ENCODE measurements at places on chromosomes 4 and X. TPM values are rescaled to one million over a fixed set of nuclear protein-coding genes. Genes with fewer than 3 reads are reported as not detected.

DNA sequence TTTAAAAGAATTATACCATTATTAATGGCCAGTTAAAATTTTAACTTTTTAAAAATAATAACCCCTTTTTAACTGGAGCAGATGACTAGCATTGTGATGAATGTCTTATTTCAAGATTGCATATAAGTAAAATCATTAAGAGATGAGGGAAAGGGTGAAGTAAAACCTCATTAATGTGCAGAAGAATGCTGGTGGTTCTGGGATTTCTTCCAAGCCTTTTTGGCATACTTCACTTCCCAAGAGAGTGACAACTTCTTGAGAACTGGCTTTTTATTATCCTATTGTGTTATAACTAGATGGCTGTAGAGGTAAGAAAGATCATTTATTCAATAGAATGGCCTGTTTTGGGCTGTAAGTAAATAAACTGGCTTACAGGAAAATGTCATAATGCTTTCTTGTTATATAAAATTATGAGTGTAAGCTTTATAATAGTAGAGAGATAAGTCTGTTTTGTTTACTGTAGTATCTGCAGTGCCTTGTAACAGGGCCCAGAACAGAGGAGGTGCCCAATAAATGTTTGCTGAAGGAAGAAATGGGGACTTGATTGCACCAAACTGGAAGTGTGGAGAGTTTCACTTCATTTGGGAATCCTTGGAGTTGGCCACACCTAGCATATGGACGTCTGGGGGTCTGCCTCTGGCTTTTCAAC is 242.9 kb upstream of the PITX2 start:
- DNase-seq: peak; percentile 53

- DNase-seq: no peak
Measured at GRCh38 chr4:93908778-93909177, 80.2 kb downstream of the ATOH1 start.

GRCh38 chr4:186227221-186227620 is at the start of gene KLKB1:
Gene KLKB1 (plus strand): TSS chr4:186227507. CDS start chr4:186228196, 689 bp downstream.
- DNase-seq: no peak

GRCh38 chrX:154515090-154515965 is 704 bp downstream of the FAM3A start:
- no peak for DNase-seq

PCGF3 gene
- 34.5 TPM for total RNA-seq

- no peak for DNase-seq
Measured at GRCh38 chrX:79336869-79337815, 30.0 kb downstream of the ITM2A start.

LRRC66 gene
- total RNA-seq: 0.09 TPM

SLC6A14 gene
- not detected for total RNA-seq

DNA sequence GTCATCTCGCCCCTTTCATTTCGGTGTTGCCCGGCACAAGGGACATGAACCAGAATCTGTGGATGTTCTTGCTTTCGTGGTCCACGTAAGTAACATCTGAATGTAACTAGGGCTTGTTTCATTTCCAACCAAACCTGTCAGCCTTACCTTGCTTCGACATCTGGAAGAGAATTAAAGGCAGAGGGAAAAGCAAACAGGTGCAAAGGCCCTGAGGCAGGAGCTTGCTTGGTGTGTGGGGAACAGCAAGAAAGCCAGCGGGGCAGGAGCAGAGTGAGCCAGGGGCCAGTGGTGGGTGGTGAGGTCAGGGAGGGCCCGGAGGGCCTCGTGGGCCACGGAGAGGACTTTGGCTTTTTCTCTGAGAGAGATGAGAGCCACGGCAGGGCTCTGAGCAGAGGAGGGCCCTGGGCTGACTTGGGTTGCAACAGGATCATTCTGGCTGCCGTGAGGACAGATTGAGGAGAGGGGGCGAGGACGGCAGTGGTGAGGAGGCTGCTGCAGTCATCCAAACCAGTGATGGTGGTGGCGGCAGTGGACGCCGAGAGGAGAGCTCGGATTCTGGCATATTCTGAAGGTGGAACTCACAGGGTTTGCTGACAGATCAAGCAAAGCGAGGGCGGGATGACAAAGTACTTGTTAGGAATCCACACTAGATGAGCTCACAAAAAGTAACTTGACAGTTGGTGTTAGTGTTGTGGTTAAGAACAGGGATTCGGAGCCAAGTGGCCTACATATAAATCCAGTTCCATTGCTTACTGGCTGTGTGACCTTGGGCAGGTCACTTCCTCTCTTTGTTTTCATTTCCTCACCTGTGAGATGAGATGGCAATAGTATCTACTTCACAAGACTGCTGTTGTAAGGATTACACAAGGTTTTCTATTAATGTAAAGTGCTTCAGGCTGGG is 6.8 kb upstream of the WDR13 start:
- no peak for DNase-seq

- DNase-seq: peak; percentile 76
Measured at GRCh38 chr4:74320559-74321118, 12.4 kb downstream of the EPGN start.

DNA sequence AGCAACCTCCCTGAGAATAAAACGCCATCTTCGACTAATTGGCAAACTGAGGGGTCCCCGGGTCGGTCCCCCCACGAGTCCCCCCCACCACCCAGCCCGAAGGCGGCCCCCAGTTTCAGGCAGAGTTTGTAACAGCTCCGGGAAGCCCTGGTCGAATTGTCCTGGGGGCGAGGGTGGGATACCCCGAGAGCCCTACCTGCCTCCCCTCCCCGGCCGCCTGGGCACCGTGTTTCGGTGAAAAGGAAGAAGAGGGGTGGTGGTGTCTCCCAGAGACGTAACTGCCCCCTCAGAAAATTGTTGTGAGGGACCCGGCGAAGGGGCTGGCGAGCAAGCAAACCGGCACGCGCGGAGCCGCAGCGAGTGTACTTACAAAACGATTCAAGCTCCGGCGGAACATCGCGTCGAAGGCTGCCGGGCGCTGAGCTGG is 1.2 kb downstream of the ATP11C start:
- no peak for DNase-seq

DNA sequence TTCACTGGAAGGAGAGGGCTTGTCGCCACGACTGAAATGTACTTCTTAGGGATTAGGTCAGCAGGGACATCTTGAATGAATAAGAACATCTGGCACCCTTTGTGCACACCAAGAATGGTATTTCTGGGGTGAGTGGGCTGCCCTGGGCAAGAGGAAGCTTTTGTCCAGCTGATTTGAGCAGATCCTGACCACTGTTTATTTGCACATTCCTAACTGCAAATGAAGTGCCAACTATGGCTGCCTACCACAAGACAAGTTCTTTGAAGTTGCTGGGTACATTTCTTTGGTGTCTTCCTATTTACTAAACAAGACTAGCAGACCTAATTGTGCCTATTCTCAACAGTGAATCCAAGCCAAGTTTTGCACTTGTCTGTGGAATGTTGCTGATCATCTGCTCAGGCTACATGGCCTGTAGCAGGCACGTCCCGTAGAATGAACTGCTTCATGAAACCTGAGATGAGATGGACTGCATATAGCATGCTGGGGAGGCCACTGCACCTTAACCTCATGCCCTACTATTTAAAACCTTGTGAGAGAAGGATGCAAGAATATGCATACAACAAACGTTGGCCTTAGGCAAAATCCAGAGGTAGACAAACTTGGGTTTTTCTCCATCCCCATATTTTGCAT is 45.0 kb downstream of the PIR start:
- DNase-seq: peak; percentile 30

SYNPO2 gene
- 12.0 TPM for total RNA-seq

DNA sequence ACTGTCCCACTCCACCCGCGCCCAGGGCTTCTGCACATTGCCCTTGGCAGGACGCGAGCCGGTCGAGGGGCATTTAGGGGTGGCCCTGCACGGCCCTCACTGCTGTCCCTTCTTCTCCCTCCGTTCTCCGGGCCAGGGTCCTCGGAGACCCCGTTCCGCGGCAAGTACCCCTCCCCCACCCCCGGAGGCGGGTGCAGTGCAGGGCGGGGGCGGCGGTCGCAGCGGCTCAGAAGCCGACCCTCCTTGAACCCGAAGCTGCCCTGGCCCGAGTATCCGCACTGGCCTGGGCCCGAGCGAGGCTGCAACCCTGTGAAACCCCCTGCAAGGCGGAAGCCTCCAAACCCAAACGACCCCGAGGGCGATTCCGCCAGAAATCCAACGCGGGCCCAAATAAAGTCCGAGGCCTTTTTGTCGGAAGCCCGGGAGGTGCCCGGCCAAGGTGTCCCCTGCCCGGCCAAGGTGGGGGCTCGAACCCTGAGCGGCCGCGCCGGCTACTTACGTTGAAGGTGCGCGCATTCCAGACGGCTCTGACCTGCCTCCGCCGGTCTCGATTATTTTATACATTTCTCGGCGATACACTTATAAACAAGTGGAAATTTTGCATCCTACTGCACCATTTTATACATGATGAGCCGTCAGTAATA is 53.1 kb upstream of the TMEM33 start:
- DNase-seq: no peak

GRCh38 chr4:81802285-81802846 is 330.7 kb upstream of the RASGEF1B start:
- no peak for DNase-seq

DNA sequence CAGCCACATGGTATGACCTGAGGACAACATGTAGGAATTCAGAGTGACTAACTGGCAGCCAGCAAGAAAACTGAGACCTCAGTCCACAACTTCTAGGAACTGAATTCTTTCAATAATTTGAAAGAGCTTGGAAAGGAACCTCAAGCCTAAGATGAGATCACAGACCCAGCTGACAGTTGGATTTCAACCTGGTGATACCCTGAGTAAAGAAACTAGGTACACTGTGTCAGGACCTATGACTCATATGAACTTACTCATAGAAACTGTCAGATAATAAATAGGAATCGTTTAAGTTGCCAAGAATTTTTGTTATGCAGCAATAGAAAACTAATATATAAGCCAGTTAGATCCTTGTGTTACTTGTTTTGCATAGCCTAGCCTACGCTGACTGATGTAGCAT is 102.4 kb upstream of the DCAF12L1 start:
- DNase-seq: no peak

SERPINA7 gene
- total RNA-seq: not detected

DNA sequence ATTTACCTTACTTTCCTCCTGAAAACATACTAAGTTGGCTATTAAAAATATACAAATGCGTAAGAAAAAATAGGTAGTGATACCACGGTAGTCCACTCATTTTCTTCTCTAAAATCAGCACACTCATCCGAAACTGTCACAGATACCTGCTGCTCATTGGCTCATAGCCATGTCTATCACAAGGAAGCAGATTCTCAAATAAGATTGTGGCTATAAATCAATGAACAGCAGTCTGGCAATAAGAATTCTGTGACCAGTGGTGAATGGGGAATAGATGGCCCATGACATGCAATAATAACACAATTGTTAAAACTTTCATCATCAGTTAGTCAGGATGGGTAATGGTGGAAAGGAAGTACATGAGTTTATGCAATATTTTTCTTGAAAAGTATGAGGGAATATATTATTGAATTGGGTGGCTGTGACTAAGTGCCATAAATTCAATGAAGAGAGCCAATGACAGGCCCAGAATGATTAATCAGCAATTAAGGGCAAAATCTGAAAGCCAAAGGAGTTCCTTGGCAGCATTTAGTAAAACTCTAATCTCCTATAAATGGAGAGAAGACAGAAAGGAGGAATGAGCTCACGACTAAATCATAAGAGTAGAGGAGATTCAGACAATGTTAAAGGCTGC is 202.3 kb upstream of the NEIL3 start:
- DNase-seq: peak; percentile 8

ZGRF1 gene
- total RNA-seq: 4.0 TPM

DNA sequence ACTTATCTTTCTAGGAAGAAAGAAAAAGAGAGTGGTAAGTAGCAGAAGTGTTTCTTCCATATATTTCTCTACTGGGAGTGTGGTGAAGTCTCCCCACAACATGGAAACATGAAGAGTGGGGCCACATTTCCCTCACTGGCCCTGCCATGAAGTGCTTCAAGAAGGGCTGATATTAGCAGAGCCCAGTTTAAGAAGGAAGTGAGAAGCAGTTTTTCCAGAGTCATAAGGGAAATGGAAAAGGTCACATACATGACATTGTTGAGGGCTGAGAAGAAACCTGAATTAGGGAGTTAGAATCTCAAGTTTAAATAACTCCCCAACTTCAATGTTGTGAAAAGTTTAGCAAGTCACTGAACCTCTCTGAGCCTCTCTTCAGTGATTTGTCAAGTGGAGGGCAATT is 171.9 kb upstream of the RBPJ start:
- no peak for DNase-seq

CCNA2 gene
- 29.6 TPM for total RNA-seq

ATP1B4 gene
- total RNA-seq: not detected

- DNase-seq: peak; percentile 10
Measured at GRCh38 chrX:13340182-13340791, 20.4 kb upstream of the ATXN3L start.

FHDC1 gene
- total RNA-seq: 0.28 TPM

GRCh38 chr4:53732661-53733060 is 141.4 kb upstream of the LNX1 start:
- DNase-seq: no peak

DNA sequence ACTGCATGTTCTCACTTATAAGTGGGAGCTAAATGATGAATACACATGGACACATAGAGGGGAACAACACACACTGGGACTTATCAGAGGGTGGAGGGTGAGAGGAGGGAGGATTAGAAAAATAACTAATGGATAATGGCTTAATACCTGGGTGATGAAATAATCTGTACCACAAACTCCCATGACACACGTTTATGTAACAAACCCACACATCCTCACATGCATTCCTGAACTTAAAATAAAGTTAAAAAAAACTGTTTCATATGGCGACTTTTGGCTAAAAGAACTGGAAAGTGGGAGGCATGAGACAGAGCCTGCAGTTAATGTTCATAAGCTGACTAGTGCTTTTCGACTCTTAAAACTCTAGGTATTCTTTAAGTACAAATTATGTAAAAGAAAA is 98.9 kb upstream of the NPFFR2 start:
- DNase-seq: no peak

MAGED4 gene
- 25.5 TPM for total RNA-seq

CT45A8 gene
- total RNA-seq: not detected

DNA sequence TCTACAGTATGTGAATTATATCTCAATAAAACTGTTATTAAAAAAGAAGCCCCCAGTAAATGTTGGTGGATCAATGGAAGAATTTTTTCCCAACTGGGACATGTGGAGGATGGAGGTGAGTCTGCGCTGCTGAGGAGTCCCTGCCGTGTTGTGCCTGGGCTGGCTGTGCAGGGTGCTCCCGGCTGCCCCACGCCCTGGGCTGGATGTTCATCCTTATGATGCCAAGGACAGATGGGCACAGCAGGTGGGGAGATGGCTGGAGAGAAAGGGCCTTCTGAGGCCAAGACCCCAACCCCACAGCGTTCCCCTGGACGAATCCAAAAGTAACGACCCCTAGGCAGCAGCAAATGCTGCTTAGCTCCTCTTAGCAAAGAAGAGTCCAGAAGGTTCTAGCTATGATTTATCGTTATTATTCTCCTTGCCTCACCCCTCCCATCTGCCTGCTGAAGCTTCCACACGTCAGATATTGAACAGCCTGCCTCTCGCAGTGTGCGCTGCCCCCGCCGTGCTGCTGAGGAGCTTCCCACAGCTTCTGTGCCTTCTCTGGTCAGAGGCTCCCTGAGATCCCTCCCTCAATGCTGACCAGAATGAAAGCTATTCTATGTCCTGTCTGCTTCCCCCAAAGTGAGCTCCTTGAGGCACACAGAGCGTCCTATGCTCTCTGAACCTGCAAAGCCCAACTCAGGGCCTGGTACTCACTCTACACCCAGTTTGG is 26.5 kb downstream of the HMX1 start:
- no peak for DNase-seq

ARHGAP24 gene
- total RNA-seq: 28.5 TPM

CXCL3 gene
- total RNA-seq: 0.72 TPM
